ENCODE measurements at places on chromosomes 2 and 18.

- DNase-seq = no peak
Observed at GRCh38 chr2:20378891-20379519, 28.4 kb upstream of the PUM2 start.

DNA sequence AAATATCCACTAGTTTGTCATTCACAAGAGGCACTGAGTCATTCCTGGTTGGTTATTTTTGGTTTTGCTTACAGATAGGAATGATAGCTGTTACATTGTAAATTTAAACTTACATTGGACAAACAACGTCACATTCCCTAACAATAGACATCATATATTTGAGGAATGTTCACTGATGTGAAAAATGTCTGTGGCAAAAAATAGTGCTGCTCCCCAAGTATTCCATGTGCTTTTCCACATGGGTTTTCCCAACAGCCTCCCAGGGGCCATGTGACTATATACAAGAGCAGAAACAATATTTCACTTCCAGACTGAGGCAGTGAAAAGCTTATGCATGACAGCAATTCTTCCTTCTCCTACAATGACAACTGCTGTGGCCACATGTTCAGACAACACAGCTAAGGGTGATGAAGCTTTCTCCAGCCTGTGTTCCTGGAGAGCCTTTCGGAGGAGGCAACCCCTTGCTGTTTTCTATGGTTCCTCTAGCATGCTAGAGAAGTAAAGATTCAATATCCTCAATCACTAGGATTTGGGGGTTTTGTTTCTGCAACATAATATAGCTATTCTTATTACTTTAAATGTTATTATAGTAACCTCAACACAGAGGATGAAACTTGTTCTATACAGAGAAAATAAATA, 202.7 kb downstream of the PTH2R start:
- DNase-seq = no peak

GRCh38 chr2:36562973-36563532, 34.9 kb downstream of the FEZ2 start:
- DNase-seq = no peak

GRCh38 chr2:27587025-27587424, 4.2 kb downstream of the ZNF512 start:
- no peak for DNase-seq

- DNase-seq = no peak
Observed at GRCh38 chr2:98161186-98161585, 74.2 kb downstream of the VWA3B start.

DNA sequence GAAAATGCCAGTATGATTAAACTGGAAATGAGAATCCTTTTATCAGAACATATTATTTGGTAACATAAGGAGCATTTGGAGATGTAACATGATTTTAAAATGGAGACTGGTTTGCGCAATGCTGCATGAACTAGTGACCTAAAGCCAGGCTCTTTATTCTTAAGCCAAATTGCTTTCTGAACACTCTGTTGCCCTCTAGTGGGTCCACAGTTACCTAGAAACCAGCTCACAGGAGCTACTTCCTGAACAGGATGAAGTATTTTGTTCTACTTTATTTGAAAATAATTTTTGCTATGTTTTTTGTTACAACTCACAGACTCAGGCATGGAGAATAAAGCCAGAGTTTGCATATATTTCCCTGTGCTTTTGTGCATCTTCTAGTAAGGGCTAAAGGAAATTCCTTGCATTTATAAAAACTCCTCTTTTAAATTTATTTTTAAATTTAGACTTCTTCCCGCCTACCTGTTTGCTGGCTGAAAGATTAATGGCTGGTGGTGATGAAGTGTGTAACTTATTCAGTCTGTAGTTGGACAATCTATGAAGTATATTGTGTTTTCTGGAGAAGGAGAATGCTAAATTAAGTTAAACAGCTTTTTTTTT, 146.7 kb downstream of the PARD3B start:
- DNase-seq = no peak

Measured in NCI-H2081 treated with DMSO at 0.1 percent for 48 hours (cell line).